ENCODE measurements at places on chromosomes 3 and 15. TPM values are rescaled to one million over a fixed set of nuclear protein-coding genes. Genes with fewer than 3 reads are reported as not detected.

DNA sequence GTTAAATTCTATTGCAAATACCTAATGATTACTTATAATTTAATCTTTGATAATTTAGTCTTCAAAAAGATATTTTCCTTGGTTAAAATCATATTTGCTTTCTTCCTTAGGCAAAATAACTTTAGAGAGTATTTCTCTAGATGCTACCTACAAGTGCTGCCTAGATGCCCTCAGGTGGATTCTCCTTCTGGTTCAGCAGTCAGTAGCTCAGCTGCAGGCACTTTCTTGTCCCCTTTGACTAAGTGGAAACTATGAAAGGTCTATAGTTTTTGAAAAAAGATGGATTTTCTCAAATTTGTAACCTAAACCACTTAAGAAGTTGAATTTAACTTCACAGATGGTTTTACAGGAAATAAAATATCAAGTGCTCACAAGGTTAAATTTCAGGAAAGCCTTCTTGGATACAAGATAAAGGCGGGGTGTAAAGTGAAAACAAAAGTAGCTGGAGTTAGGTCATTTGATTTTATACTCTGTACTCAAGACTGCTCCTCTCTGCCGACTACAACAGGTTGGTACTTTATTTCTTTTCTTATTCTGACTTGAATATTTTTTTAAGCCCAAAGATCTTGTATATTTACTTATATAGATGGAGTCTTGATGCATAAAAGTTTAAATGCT lies at the start of gene ACKR4:
Gene ACKR4 (plus strand): TSS at position 455 of the 618 bp plus-strand sequence. CDS start 3,128 bp downstream, outside the sequence.
- H3K4me1 ChIP-seq, result peaks cover 15% of the 10 kb centered on the region
- DNase-seq, result no peak
- no peaks in the 10 kb centered on the region for H3K27me3 ChIP-seq
- H3K36me3 ChIP-seq, result no peaks in the 10 kb centered on the region
- no peak within 1 kb of the TSS for H3K27ac ChIP-seq
- peak within 1 kb of the TSS; percentile 18 for H3K4me3 ChIP-seq

- DNase-seq, result no peak
- no peaks in the 10 kb centered on the region for H3K4me1 ChIP-seq
- no peaks in the 10 kb centered on the region for H3K27me3 ChIP-seq
Observed at GRCh38 chr3:189334064-189334920, 162.5 kb downstream of the TPRG1 start.

DNA sequence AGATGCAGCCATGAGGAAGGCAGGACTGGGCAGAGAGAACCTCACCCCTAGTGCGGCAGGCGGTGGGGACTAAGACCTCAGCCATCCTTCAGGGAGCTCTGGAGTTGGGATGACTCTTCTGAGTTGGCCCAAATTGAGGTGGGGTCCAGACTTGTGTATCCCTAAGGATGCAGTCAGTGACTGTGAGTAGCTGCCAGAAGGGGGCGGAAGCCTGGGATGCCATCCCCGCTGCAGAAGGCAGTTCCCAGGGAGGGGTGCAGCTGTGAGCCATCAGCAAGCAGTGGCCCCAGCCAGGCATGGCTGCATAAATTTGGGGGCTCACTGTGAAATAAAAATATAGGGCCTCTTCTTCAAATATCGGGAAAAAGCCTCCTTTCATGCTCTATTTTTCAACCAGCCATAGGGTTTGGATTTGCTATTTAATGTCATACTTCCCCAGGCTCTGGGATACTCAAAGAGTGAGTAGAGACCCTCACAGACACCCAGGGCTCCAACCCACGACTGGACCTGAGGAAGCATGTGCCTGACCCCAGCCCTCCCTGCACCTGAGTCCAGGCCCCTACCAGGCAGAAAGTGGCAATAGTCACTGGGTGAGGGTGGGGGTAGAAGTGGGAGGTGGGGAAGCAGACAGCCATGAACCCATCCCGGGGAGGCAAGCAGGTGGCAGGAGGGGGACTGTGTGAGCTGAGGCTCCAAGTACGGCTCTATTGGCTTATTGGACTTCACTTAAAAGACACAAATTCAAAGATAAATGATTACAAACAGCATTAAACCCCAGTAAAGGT lies 30.5 kb downstream of the GRK7 start:
- no peak overlapping the region for H3K27ac ChIP-seq
- no peaks in the 10 kb centered on the region for H3K36me3 ChIP-seq
- no peaks in the 10 kb centered on the region for H3K27me3 ChIP-seq
- DNase-seq, result no peak
- no peaks in the 10 kb centered on the region for H3K4me1 ChIP-seq

DNA sequence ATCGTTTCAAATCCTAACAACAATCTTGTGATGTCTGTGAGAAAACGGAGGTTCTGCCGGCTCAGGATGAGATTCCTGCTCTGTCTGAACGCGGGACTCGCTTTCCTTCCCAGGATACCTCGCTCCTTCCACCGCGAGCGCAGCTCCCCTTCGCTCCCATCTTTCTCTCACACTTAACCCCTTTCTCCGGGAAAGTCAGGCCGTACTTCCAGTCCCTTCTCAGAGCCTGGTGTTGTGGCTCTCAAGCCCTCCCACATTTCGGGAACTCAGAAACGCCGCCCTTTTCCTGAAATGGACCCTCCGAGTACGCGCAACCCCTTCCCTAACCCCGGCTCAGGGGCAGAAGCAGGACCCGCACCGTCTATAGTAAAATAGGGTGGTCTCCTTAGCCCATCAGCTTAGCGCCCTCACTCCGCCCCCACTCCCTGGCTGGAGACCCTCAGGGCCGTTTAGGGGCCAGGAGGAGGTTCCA lies 378 bp upstream of the FEM1B start:
- H3K27ac ChIP-seq, result peak overlapping the region; percentile 98
- peak; percentile 78 for DNase-seq
- H3K4me3 ChIP-seq, result peak overlapping the region; percentile 76
- no peaks in the 10 kb centered on the region for H3K36me3 ChIP-seq
- peaks cover 69% of the 10 kb centered on the region for H3K4me1 ChIP-seq
- H3K27me3 ChIP-seq, result no peaks in the 10 kb centered on the region

GRCh38 chr3:111749171-111750170 lies 109.6 kb upstream of the PHLDB2 start:
- no peaks in the 10 kb centered on the region for H3K36me3 ChIP-seq
- no peaks in the 10 kb centered on the region for H3K27me3 ChIP-seq
- DNase-seq, result no peak
- peak overlapping the region; percentile 29 for H3K27ac ChIP-seq
- H3K4me3 ChIP-seq, result no peak overlapping the region
- H3K4me1 ChIP-seq, result peaks cover 26% of the 10 kb centered on the region

DNA sequence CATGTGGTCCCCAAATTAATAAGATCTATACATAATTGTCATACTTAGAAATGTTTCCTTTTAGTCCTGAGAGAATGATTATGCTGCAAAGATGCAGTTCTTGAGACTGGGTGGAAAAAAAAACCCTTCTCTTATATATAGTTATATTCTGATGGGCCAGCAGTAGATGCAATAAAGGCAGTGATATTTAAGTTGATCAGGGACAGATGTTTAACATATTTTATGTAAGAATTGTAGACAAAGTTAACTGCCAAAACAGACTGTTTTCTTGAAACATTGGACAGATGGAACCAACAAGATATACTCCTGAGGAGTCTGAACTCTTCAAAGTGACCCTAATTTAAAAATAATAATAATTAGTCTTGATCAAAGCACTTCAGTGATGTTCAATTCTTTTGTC lies 172.0 kb upstream of the LRIG1 start:
- no peak overlapping the region for H3K27ac ChIP-seq
- peaks cover 19% of the 10 kb centered on the region for H3K4me1 ChIP-seq
- H3K4me3 ChIP-seq, result no peak overlapping the region
- H3K36me3 ChIP-seq, result no peaks in the 10 kb centered on the region
- DNase-seq, result no peak

DNA sequence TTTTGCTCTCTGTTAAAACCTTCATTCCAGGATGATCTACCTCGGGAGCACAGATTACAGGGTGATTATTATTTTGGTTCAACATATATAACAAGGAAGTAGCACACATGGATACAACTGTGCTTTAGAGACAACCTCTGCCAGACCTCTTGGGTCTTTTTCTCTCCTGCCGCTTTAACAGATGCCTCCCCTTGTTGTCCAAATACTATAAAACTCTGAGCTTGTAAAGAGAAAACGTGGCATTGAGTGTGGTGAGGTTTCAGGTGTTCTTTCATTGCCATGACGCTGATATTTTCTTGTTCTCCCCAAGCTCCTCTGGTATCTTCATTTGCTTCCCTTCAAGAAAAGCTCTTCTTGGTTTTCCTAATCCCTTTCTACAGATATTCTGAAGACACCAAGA lies 29.0 kb downstream of the BCL2L10 start:
- no peak overlapping the region for H3K4me3 ChIP-seq
- no peak overlapping the region for H3K27ac ChIP-seq
- H3K36me3 ChIP-seq, result no peaks in the 10 kb centered on the region
- no peak for DNase-seq

GRCh38 chr3:173065543-173065981 lies 75.5 kb downstream of the SPATA16 start:
- H3K4me1 ChIP-seq, result no peaks in the 10 kb centered on the region
- H3K36me3 ChIP-seq, result no peaks in the 10 kb centered on the region
- no peaks in the 10 kb centered on the region for H3K27me3 ChIP-seq

GRCh38 chr3:187728248-187728647 lies 17.0 kb downstream of the BCL6 start:
- no peak for DNase-seq
- H3K4me1 ChIP-seq, result no peaks in the 10 kb centered on the region
- no peak overlapping the region for H3K27ac ChIP-seq
- peaks cover 85% of the 10 kb centered on the region for H3K36me3 ChIP-seq
- no peaks in the 10 kb centered on the region for H3K27me3 ChIP-seq

WDR82 gene
- total RNA-seq, result 44.4 TPM

DNAH12 gene
- not detected for total RNA-seq

ASB7 gene
- total RNA-seq, result 7.2 TPM

CPEB1 gene
- 13.2 TPM for total RNA-seq

GOLGA8S gene
- total RNA-seq, result not detected
